ENCODE measurements at places on chromosomes 7 and 10. TPM values are rescaled to one million over a fixed set of nuclear protein-coding genes. Genes with fewer than 3 reads are reported as not detected.

C10orf67 gene
- total RNA-seq, result not detected

FFAR4 gene
- total RNA-seq, result not detected

HUS1 gene
- 18.6 TPM for total RNA-seq

ADCYAP1R1 gene
- not detected for total RNA-seq

ACTR3C gene
- total RNA-seq, result 0.13 TPM

PLXDC2 gene
- total RNA-seq, result 12.7 TPM

NPC1L1 gene
- 0.07 TPM for total RNA-seq

SPDYE2B gene
- not detected for total RNA-seq

CPED1 gene
- 64.8 TPM for total RNA-seq

FKBP6 gene
- not detected for total RNA-seq

ACSL5 gene
- 1.4 TPM for total RNA-seq

OR2A5 gene
- total RNA-seq, result not detected

ZNF33A gene
- 15.2 TPM for total RNA-seq

JAKMIP3 gene
- total RNA-seq, result 0.13 TPM

HMX2 gene
- total RNA-seq, result not detected

SORBS1 gene
- 1.6 TPM for total RNA-seq

NXPH1 gene
- total RNA-seq, result not detected

CAMK2G gene
- total RNA-seq, result 35.3 TPM

NME8 gene
- total RNA-seq, result not detected
